Heart left ventricle (tissue), 16 donors: ENCODE measurements at places on chromosomes 12 and 14. TPM values are rescaled to one million over a fixed set of nuclear protein-coding genes. Genes with fewer than 3 reads are reported as not detected.

The LRFN5 gene
- total RNA-seq: 0.25 TPM

DNA sequence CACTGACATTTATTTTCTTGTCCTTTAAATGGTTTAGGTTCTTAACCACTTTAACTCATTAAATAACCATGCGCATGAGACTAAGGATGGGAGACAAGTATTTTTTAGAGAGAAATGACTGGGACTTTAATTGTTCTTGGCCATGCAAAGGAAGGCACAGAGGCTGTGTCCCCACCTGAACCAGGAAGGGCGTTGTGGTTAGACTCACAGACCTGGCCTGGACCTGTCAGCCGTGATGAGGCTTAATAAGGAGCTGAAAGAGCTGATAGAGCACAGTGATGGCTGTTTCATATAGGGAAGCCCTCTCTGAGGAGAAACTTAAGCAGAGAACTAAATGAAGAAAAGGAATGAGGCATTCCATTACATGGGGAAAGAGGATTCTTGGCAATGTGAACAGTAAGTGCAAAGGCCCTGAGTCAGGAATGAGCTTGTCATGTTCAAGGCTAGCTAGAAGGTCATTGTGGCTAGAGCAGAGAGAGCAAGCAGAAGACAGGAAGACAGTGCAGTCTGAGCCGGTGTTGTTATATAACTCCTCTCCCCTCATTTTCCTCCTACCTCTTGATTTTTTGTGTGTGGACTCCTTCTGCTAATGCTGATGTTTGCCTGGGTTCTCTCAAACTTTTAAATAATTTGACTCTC lies 74.4 kb upstream of the ANO4 start:
- no peaks in the 10 kb centered on the region for H3K36me3 ChIP-seq
- no peak overlapping the region for H3K27ac ChIP-seq
- H3K4me3 ChIP-seq: no peak overlapping the region
- no peak for DNase-seq
- peaks cover 20% of the 10 kb centered on the region for H3K27me3 ChIP-seq

- no peaks in the 10 kb centered on the region for H3K4me1 ChIP-seq
- DNase-seq: no peak
- no peaks in the 10 kb centered on the region for H3K36me3 ChIP-seq
- H3K27me3 ChIP-seq: no peaks in the 10 kb centered on the region
- H3K4me3 ChIP-seq: no peak overlapping the region
- H3K27ac ChIP-seq: no peak overlapping the region
These were observed 12.6 kb upstream of the CD69 start for GRCh38 chr12:9773216-9773877.

- no peak overlapping the region for H3K27ac ChIP-seq
- DNase-seq: no peak
- H3K4me1 ChIP-seq: peaks cover 26% of the 10 kb centered on the region
- no peak overlapping the region for H3K4me3 ChIP-seq
- H3K36me3 ChIP-seq: peaks cover 18% of the 10 kb centered on the region
- H3K27me3 ChIP-seq: no peaks in the 10 kb centered on the region
These were observed 6.6 kb downstream of the ATXN3 start for GRCh38 chr14:92099802-92100201.

GRCh38 chr12:80756875-80757274 lies 40.2 kb downstream of the MYF5 start:
- H3K36me3 ChIP-seq: no peaks in the 10 kb centered on the region
- H3K27me3 ChIP-seq: no peaks in the 10 kb centered on the region
- H3K27ac ChIP-seq: no peak overlapping the region
- H3K4me1 ChIP-seq: no peaks in the 10 kb centered on the region
- no peak for DNase-seq

DNA sequence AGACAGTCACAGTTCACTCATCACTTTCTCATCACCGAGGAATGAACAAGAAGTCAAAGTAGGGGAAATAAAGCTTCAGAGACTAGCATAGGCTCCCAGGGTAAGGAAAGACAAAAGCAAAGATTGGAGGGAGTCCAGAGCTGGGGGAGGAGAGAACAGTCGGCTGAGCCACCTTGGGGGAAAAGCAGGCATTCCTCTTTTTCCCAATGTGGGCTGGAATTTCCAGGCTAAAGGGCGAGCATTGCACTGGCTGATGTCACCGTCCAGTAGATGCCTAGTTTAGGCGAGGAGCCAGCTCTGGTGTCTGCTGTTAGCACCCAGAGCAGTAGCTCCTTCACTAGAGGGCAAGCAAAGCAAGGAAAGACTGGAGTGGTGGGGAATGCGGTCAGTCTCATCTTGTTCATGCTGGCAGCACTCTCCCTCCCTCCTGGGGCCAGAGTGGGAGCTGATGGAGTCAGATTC lies 8.5 kb upstream of the KRT75 start:
- H3K4me1 ChIP-seq: no peaks in the 10 kb centered on the region
- no peak overlapping the region for H3K27ac ChIP-seq
- H3K4me3 ChIP-seq: no peak overlapping the region
- H3K36me3 ChIP-seq: no peaks in the 10 kb centered on the region
- no peak for DNase-seq
